ENCODE measurements at places on chromosomes 2 and 18. TPM values are rescaled to one million over a fixed set of nuclear protein-coding genes. Genes with fewer than 3 reads are reported as not detected.

The CDKL4 gene
- total RNA-seq: 1.1 TPM

The LIMS4 gene
- 0.56 TPM for total RNA-seq

The AMER3 gene
- not detected for total RNA-seq

The NAT8 gene
- total RNA-seq: 10.7 TPM

The FLACC1 gene
- 7.1 TPM for total RNA-seq

The COL3A1 gene
- total RNA-seq: 207 TPM

The CYP27C1 gene
- 0.08 TPM for total RNA-seq

The GKN2 gene
- total RNA-seq: not detected

Data from liver (tissue), 10 donors.